ENCODE measurements at places on chromosomes 3 and 15.

DNA sequence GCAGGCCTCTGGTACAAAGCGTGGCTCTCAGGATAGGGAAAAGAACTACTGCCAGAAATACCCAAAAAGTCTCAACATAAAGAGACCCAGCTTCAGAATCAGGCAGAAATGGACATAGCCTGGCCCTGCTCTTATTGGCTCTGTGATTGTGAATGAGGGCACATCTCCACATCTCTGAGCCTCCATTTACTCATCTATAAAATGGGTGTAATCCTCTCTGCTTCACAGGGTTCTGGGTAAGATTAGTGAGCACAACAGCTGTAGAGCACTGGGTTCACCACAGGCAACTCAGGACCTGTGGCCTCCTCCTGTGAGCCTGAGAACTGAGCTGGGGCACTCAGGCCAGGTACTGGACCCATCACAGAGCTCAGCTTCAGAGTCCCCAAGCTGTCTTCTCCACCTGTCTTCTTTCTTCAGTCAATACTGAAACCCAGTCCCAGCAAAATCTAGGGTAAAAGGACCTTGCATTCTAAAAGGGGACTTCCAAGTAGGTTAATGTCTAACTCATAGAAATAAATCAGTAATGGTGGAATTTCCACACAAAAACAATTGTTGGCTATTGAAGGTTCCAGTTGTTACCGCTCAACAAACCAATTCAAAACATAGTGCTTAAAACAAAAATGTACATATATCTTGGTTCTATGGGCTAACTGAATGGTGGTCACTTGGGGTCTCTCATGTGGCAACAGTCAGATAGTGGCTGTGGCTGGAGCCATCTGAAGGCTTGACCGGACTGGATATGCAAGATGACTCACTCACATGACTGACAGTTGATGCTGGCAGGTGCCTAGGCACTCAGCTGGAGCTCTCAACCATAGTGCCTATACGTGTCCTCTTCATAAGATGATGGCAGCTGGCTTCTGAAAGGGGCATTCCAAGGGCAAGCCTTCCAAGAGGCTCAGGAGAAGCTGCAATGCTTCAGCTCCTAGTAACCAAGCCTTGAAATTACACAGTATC lies 47.3 kb downstream of the TRIM42 start:
- no peak for DNase-seq

- no peak for DNase-seq
These were observed 34.7 kb downstream of the KLHL25 start for GRCh38 chr15:85760049-85760448.

- no peak for DNase-seq
These were observed 6.0 kb upstream of the B3GNT5 start for GRCh38 chr3:183247011-183247589.

- peak; percentile 14 for DNase-seq
These were observed 94.0 kb downstream of the WDR76 start for GRCh38 chr15:43920815-43921214.

GRCh38 chr3:102715030-102715697 lies 280.3 kb downstream of the ZPLD1 start:
- no peak for DNase-seq

Measured in NCI-H1436 treated with DMSO at 0.1 percent for 48 hours (cell line).